ENCODE measurements at places on chromosomes 12 and 14.

DNA sequence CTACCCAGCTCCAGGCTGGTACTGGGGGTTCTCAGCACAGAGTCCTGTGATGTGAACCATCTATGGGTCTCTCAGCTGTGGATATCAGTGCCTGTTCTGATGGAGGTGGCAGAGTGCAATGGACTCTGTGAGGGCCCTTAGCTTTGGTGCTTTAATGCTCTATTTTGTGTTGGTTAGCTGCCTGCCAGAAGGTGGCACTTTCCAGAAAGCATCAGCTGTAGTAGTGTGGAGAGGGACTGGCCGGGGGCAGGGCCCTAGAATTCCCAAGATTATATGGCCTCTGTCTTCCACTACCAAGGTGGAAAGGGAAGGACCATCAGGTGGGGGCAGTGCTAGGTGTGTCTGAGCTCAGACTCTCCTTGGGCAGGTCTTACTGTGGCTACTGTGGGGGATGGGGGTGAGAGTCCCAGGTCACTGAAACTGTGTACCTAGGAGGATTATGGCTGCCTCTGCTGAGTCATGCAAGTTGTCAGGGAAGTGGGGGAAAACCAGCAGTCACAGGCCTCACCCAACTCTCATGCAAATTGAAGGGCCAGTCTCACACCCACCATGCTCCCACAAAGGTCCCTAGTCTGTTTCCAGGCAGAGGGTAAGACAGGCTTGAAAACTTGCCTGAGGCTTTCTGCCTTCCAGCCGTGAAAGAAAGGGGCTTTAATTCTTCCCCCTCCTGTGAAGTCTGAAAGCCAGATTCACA is 878.1 kb downstream of the C12orf50 start:
- no peak for DNase-seq

GRCh38 chr12:54987611-54988231 is 3.2 kb upstream of the TESPA1 start:
- DNase-seq = no peak

- DNase-seq = no peak
These were observed 146.8 kb downstream of the EMP1 start for GRCh38 chr12:13343375-13343774.

- no peak for DNase-seq
These were observed 16.2 kb upstream of the AACS start for GRCh38 chr12:125049093-125049458.

DNA sequence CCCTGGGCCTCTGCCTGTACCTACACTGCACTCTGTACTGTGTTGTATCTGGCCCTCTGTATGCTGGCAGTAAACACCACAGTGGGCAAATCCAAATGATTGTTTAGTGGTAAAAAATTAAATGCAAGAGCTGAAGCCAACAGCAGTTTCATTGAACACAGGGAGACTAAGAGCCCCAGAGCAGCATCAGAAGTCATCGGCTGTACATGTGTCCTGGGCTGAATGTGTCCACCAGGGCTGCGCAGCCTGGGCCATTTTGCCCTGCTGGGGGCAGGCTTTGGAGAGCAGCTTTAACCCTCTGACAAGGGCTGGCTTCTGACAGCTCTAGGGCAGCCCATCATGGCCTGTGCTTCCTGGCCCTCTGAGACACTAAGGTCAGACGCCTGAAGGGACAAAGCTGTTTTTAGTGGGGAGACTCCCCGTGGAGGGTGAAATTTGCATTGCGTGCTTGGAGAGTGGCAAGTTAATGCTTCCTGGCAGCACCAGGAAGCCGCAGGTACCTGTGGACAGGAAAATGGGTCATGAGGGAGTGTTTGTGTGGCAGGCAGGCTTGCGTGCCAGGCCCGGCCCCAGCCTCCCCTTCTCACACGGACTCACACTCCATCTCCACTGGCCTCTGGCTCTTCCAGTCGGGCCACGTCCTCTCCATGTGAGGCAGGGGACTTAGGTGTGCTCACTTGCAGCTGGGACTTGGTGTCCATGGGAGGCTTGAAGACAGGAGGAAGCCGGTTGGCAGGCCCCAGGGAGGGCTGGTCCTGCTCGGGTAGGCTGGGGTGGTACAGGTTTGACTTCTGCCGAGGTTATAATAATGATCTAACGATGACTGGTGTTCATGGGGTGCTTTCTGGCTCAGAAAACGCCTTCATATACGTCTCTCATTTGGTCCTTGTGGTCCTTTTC is 150.1 kb downstream of the TSPAN9 start:
- no peak for DNase-seq

GRCh38 chr12:16189849-16190248 is 87.6 kb downstream of the SLC15A5 start:
- DNase-seq = no peak

- DNase-seq = no peak
These were observed 269.6 kb upstream of the CRY1 start for GRCh38 chr12:107362960-107363359.

GRCh38 chr14:23024612-23025075 is 10.1 kb downstream of the PSMB5 start:
- DNase-seq = no peak

GRCh38 chr14:24095271-24096068 is 1.4 kb downstream of the PCK2 start:
- DNase-seq = no peak

DNA sequence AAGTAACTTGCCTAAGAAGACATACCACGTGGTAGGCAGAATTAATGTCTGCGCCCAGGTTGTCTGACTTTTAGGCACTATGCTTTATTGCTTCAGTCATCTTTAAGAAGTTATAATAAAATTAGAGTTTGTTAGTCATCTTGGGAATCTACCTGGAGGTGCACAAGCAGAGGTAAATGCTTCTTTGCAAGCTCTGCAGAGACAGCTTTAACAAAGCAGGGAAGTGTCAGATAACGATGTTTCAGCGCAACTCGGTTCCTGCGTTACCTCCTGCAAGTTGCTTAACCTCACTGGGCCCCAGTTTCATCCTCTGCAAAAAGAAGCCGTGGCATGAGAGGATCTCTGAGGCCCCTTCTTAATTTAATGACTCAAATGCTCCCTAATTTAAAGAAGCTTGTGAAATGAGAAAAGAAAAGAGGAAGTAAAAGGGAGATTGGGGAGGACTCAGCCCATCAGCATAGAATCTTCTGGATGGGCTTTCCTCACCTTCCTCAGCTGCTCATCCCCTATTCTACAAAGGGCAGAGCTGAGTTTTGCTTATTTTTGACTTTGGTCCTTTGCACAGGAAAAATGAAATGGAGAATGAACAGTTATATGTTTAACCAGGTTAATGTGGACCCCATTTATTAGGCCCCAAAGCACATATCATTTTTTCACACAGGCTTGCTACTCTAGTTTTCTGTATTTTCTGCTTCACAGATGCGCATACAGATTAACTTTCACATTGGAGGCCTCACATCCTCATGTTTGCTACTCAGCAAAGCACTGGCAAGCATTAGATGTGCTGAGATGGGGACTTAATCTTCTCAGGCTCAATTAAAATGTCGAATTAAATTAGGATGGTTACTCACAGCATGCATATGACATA is 5.1 kb downstream of the ARHGDIB start:
- DNase-seq = no peak

GRCh38 chr14:63986789-63987533 is 134.2 kb downstream of the SYNE2 start:
- no peak for DNase-seq

DNA sequence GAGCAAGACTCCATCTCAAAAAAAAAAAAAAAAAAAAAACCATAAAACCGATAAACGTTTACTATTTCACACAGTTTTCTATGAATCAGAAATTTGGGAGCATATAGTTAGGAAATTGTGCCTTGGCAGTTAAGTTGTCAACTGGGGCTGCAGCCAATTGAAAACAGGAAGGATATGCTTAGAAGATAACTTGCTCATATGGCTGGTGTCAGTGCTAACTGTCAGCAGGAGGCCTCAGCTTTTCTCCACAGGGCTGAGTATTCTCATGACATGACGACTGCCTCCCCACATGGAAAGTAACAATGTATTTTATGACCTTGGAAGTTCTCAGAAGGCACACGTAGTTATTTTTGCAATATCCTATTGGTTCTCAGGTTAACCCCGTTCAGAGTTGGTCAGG is 29.6 kb upstream of the OR5AU1 start:
- DNase-seq = no peak

DNA sequence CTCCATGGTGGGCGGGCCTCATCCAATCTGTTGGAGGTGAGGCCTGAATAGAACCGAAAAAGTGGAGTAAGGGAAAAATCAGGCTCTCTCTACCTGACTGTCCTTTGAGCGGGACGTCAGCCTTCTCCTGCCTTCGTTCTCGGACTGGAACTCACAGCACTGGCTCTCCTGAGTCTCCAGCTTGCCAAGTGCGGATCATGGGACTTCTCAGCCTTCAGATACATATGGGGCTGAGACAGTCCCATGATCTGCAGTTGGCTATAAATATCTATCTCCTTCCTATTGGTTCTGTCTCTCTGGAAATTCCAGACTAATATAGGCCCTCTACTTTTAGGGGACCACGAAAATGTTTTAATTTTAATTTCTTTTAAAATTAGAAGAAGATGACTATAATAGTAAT is 29.7 kb upstream of the PLEK2 start:
- no peak for DNase-seq

GRCh38 chr12:45671254-45671653 is 58.3 kb upstream of the ARID2 start:
- no peak for DNase-seq

- no peak for DNase-seq
These were observed 174.4 kb downstream of the PDZRN4 start for GRCh38 chr12:41362510-41362909.

GRCh38 chr12:124622764-124623163 is 55.4 kb upstream of the NCOR2 start:
- no peak for DNase-seq

DNA sequence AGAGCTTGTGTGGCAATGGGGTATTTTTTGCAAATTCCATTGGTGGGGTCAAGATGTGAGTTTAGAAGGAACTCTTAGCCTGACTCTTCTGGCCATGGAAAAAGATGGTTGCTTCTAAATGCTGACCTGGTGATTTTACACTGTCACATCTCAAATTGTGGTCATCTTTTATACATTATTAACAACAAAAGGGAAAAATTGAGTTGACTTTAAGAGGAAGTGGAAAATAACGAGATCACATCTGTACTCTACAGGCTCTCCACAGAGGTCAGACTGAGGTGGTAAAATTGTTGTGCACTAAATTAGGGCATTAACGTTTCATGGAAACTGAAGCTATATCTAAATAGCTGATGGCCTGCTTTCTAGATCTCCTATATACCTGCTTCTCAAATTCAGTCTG is 44.7 kb downstream of the PTPN11 start:
- no peak for DNase-seq

DNA sequence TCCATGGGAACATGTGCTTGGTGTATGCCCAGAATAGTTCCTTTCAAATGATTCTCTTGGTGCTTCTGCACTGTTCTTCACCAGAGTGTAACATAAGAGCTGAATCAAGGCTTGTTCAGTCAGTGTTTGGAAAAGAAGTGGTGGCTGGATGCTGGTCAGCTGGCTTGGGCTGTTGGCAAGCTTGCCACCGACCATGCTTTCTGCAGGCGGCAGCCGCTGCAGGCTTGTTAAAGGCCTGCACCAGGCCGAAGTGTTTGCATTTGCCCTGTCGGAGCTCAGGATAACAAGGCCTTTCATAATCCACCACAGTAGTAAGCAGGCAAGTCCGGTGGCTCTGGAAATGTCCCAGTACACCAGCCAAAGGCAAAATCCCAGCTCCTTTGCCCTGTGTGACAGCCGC is 26.9 kb downstream of the DAAM1 start:
- DNase-seq = no peak

DNA sequence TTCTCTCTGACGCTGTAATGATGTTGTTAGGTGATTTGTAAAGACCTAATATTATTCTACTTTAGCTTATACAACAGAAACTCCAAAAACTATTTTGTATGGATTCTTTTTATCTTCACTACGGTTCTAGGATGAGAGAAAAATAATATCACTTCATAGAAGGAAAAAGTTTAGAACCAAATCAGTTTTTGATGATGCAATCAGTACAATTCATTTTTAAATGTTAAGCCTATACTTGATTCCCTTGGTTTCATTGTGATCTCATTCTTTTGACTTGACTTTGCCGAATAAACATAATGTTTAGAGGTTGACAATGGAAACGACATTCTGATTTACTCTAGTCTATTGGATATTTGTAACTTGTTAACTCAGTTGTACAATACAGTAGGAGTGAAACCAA is 24.6 kb upstream of the ERGIC2 start:
- DNase-seq = no peak

DNA sequence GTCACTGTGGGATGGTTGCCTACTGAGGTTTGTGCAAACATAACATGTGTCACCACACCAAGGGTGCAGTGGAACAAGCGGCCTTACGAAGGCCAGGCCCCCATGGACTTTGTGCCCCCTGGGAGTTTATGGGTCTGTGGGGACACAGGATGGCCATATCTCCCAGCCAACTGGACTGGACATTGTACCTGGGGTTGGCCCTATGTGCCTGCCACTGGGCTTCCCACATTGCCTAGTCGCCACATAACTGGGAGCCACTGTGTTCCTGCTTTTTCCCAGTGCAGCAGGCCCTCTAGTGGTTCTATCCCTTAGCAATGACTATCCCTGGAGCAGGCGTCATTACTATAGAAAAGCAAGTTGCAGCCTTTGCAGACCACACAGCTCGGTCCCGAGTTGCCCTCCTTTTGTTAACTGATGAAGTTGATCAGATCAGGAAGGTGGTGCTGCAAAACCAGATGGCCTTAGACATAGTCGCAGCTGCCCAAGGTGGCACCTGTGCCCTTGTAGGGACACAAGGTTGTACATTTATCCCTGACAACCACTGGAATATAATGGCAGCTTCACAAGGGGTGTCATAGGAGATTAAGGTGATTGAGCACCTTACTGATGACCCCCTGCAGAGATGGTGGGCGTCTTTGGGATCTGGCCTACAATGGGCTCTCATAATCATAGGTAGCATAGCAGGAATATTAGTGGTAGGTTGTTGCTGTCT is 15.2 kb upstream of the RNASE12 start:
- no peak for DNase-seq

DNA sequence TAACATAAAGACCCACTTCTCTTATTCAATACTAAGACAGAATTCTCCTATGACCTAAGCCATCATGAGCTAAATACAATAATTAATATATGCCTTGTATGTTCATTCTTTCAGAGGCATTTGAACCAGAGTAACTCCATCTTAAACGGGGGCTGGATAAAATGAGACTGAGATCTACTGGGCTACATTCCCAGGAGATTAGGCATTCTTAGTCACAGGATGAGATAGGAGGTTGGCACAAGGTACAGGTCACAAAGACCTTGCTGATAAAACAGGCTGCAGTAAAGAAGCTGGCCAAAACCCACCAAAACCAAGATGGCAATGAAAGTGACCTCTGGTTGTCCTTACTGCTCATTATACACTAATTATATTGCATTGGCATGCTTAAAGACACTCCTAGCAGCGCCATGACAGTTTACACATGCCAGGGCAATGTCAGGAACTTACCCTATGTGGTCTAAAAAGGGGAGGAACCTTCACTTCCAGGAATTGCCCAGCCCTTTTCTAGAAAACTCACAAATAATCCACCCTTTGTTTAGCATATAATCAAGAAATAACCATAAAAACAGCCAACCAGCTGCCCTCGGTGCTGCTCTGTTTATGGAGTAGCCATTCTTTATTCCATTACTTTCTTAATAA is 260.7 kb downstream of the SSPN start:
- DNase-seq = no peak

GRCh38 chr14:69535230-69535848 is 39.3 kb downstream of the CCDC177 start:
- no peak for DNase-seq

Data from esophagus squamous epithelium (tissue), 5 donors.